ENCODE measurements at places on chromosomes 13 and 19.

GRCh38 chr13:36822785-36823184 lies 3.8 kb downstream of the RFXAP start:
- DNase-seq: peak; percentile 45

DNA sequence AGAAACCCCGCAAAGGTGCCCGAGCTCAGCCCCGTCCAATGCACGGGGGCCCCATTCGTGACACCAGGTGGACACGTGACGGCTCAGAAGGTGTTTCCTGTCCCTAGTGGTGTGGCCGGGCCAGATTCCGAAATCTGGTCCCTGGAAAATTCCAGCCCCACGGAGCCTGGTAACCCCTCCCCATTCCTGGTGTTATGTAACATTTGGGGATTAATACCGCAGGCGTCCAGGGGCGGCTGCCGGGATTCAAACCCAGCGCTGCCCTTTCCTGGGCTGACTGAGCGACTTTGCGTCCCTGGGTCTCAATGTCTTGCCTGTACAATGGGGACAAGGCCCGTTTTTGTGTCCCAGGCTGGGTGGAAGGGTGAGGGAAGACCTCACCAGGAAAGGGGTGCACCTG lies 1.0 kb upstream of the PLK5 start:
- DNase-seq: no peak

DNA sequence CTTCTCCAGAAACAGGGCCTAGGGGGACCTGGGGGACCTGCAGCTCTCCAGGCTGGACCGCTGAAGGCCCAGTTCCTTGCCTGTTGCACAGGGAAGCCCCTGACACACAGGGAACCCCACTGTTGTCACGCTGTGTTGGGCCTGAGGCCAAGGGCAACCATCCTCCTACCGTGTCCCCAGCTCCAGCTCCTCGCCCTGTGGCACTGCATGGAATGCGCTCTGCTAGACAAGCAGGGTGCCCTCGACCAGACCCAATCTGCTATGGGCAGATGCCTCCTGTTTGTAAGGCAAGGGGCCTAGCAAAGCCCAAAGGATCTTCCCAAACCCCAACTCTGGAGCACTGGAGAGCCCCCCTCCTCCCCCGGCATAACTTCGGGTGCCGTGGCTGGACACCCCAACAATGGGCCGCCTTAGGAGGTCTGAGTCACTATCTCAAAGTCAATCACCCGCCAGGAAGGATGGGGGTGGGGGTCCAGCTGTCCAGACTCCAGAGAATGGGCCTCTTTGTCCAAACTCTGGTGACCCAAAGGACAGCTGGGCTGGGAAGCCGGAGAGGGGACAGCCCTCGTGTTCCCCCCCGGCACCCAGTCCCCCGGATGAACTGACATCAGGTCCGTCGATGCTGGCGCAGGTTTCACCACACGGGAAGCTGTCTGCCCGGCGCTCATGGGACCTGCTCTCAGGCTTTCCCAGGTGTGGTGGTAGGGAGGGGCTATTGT lies 3.7 kb downstream of the BRSK1 start:
- DNase-seq: no peak

DNA sequence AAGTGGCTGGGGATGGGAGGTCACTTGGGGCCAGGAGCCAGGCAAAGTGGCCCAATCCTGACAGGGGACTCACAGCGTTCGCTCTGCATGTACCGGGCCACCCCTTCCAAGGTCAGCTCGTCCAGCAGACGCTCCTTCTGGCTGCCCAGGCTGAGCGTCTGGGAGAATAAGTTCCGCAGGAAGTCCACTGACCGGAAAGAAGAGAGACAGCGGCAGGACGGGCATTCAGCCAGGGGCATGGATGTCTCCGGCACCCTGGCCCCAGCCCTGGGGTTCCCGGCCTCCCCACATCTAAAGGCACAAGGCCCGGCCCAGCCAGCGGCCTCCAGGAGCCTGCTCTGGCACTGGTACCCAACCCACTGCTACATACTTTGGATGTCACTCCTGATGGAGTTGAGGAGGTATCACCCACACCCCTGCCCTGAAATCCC lies 6.1 kb downstream of the SIRT2 start:
- DNase-seq: no peak

DNA sequence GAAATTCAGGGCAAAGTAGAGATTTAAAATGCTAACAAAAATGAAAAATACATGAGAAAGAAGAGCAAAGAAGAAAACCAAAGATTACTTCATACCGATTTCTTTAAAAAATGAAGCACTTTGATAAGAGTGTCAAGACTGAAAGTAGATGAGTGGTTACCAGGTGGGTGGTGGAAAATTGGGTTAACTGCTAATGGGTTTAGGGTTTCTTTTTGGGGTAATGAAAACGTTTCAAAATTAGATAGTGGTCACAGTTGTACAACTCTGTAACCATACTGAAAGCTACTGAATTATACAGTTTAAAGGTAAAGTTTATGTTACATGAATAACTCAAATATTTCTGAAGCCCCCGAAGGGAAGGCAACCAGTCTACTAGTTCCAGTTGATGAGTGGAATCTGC lies 179.4 kb downstream of the NDFIP2 start:
- DNase-seq: no peak

GRCh38 chr19:49142866-49143335 lies 12.3 kb downstream of the HRC start:
- peak; percentile 96 for DNase-seq

DNA sequence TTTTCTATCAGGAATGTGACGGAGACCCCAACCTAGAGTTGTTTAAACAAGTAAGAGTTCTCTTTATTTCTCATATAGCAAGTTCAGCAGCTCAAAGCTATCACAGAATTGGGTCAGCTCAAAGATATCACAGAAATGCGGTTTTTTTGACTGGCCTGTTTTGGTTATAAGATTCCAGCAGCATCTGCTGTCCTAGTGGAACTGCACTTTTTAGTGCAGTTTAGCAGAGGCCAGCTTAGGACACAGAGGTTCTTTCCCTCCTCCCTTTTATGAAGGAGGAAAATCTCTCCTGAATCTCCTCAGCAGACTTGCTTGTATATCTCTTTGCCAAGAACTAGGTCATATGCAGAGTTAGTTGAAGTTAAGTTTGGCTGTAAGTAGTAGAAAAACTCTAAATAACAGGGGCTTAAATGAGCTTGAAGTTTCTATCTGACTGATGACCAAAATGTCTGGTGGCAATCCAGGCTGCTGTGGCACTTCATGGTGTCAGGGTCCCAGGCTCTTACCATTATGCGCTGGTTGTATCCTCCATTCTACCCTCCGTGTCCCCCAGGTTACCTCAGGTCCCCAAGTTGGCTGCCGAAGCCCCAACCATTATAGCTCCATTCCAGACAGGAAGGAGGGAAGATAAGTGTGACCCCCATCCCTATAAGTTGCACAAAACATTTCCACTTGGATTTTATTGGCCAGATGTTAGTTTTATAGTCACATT lies 6.6 kb downstream of the PPP2R1A start:
- peak; percentile 7 for DNase-seq

DNA sequence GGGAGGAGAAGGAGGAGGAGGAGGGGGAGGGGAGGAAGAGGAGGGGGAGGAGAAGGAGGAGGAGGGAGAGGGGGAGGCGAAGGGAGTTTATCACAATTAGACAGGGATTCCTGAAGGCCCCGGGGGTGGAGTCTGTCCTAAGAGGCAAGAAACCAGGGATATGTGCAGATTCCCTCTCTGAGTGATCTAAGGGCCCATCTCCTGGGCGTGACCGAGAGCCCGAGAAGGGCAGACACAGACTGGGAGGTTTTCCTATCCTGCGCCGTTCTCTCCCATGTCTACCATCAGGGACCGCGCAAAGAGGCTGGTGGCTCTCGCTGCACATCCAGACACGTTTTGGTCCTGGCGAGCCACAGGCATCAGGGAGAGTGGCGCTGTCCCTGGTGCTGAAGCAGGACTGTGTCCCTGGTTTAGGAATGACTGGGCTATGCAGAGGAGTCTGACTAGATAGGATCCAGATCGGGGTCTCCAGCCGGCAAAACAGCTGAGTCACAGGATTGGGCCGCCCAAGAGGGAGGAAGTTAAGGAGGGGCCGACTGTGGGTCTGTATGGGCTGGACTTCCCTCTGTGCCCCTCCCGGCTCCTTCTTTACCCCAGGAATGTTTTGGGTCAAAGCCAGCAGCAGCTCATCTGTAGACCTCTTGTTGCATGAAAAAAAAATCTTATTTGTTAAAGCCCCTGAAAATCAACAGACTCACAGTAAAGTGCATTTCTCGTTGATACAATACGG lies 17.9 kb upstream of the ZNF175 start:
- DNase-seq: peak; percentile 76
